Lower lobe of right lung (tissue), 2 donors: ENCODE measurements at places on chromosomes 7 and 10.

DNA sequence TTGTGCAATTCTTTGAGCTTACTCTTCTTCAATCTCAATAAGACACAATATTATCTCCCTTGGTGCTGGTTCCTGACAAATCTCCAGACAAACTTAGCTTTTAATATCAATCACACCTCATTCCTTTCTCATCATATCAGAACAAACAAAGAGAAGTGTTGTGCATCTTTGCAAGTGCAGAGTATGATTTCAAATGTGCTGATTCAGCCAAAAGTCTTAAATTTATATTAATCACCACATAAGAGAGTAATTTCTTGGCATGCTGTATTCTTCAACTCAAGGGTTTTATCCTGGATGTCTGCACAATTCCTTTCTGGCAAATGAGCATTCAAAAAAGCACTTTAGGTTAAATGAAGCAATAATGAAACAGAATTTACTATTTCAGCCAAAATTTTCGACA, 877.8 kb downstream of the ANKRD7 start:
- no peak overlapping the region for H3K4me3 ChIP-seq
- H3K27me3 ChIP-seq = no peaks in the 10 kb centered on the region
- no peaks in the 10 kb centered on the region for H3K36me3 ChIP-seq

DNA sequence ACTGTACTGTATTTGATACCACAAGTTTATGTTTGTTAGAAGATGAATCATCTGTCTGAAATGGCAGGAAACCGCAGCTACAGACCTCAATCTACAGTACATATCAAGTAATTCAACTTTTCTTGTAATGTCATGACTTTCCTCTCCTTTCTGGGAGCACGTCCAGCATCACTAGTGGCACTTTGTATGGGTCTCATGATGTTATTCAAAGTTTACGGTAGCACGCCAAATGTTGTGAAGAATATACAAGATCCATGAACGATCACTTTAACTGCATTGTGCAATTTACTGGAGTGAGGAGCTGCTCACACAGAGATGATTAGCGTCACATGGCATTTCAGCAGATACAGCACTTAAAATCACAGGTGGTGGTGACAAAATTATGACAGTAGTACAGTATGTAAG, 257.8 kb upstream of the GNAI1 start:
- H3K27ac ChIP-seq = no peak overlapping the region
- H3K4me1 ChIP-seq = no peaks in the 10 kb centered on the region
- H3K4me3 ChIP-seq = no peak overlapping the region
- no peaks in the 10 kb centered on the region for H3K36me3 ChIP-seq

DNA sequence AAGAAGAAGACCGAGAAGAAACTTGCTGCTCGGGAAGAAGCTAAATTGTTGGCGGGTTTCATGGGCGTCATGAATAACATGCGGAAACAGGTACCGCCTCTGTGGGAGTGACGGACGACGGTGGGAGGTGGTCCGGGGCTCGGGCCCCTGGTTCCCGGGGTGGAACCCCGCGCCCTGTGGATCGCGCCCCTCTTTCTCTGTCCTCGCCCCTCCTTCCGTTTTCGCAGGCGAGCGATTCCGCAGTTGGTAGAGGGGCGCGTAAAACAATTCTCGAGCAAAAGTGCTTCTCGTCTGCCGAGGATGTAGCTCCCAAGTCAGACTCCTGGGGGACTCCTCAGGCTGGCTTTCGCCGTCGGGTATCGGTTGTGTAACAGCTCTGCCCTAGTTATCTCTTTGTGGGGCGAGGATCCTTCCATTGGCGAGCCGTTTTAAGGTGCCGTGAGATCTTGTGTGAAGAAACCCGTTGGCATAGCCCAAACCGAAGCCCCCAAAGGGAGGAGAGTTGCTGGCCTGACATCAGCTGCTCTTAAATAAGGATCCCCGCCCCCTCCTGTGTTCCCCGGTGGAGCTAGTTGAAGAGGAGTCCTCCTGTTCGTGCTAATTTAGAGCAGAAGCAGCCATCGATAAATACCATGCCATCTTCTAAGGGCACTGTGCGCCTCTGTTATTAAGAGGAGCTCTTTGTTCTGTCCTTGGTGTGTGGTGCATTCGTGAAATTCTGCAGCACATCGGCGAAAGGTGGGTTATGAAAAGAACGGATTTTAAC, 655 bp downstream of the KLHL7 start:
- no peaks in the 10 kb centered on the region for H3K27me3 ChIP-seq
- H3K36me3 ChIP-seq = no peaks in the 10 kb centered on the region
- peak overlapping the region; percentile 95 for H3K27ac ChIP-seq
- peaks cover 23% of the 10 kb centered on the region for H3K4me1 ChIP-seq
- H3K4me3 ChIP-seq = peak overlapping the region; percentile 92

DNA sequence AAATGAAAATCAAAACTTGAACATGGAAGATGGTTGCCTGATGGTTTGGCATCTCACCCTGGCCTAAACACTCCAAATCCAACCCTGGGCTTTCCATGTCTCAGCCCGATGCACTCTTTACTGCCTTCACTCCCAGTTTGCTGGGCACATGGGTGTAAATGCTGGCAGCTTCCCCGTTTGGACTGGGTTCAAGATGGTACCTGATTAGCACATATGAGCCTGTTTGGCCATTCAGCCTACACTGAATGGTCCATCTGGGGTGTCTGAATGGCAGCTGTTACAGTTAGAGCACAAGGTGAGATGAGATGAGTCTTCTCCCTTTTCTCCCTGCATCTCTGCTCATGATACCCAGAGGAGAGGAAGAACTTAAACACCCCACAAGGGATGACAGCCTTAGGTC, 37.1 kb downstream of the ATXN7L1 start:
- DNase-seq = no peak
- H3K27ac ChIP-seq = no peak overlapping the region
- peaks cover 21% of the 10 kb centered on the region for H3K4me1 ChIP-seq
- no peaks in the 10 kb centered on the region for H3K36me3 ChIP-seq

DNA sequence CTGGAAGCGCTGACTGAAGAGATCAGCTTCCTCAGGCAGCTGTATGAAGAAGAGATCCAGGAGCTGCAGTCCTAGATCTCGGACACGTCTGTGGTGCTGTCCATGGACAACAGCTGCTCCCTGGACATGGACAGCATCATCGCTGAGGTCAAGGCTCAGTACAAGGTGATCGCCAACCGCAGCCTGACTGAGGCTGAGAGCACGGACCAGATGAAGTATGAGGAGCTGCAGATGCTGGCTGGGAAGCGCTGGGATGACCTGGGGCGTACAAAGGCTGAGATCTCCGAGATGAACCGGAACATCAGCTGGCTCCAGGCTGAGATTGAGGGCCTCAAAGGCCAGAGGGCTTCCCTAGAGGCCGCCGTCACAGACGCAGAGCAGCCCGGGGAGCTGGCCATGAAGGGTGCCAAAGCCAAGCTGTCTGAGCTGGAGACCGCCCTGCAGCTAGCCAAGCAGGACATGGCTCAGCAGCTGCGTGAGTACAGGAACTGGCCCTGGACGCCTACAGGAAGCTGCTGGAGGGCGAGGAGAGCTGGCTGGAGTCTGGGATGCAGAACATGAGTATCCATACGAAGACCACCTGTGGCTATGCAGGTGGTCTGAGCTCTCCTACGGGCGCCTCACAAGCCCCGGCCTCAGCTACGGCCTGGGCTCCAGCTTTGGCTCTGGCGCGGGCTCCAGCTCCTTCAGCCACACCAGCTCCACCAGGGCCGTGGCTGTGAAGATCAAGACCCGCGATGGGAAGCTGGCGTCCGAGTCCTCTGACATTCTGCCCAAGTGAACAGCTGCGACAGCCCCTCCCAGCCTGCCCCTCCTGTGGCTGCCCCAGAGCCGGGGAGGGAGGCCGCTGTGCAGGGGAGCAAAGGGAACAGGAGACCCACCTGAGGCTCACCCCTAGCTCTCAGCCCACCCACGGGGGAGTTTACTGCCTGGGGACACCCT, 24.9 kb upstream of the AMPH start:
- DNase-seq = no peak
- no peak overlapping the region for H3K4me3 ChIP-seq
- no peak overlapping the region for H3K27ac ChIP-seq
- H3K4me1 ChIP-seq = no peaks in the 10 kb centered on the region
- H3K27me3 ChIP-seq = no peaks in the 10 kb centered on the region

DNA sequence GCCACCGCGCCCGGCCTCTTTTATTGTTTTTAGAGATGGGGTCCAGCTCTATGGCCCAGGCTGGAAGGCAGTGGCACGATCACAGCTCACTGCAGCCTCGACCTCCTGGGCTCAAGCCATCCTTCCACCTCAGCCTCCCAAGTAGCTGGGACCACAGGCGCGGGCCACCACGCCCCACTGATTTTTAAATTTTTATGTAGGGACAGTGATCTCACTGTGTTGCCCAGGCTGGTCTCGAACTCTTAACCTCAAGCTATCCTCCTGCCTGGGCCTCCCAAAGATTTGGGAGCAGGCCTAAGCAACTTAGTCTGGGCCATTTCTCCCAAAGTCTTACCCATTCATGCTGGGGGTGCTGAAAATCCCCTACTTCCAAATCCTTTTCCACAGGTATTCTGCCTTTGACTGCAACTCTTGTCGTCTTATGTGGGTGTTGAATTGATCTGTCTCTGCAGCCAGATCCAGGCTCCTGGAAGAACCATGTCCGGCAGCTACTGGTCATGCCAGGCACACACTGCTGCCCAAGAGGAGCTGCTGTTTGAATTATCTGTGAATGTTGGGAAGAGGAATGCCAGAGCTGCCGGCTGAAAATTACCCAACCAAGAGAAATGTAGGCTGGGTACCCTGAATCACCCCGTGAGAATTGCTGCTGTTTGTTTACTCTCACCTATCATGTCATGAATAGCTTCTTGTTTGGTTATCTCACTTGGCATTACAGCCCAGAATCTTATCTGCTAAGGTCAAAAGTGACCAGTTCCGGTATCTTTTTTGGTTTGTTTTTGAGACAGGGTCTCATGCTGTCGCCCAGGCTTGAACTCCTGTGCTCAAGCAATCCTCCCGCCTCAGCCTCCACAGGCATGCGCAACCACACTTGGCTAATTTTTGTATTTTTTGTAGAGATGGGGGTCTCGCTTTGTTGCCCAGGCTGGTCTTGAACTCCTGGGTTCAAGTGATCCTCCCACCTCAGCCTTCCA, 1.1 kb downstream of the ZDHHC4 start:
- H3K4me3 ChIP-seq = peak overlapping the region; percentile 76
- peaks cover 36% of the 10 kb centered on the region for H3K36me3 ChIP-seq
- peak overlapping the region; percentile 93 for H3K27ac ChIP-seq
- H3K4me1 ChIP-seq = peaks cover 8% of the 10 kb centered on the region
- DNase-seq = no peak

DNA sequence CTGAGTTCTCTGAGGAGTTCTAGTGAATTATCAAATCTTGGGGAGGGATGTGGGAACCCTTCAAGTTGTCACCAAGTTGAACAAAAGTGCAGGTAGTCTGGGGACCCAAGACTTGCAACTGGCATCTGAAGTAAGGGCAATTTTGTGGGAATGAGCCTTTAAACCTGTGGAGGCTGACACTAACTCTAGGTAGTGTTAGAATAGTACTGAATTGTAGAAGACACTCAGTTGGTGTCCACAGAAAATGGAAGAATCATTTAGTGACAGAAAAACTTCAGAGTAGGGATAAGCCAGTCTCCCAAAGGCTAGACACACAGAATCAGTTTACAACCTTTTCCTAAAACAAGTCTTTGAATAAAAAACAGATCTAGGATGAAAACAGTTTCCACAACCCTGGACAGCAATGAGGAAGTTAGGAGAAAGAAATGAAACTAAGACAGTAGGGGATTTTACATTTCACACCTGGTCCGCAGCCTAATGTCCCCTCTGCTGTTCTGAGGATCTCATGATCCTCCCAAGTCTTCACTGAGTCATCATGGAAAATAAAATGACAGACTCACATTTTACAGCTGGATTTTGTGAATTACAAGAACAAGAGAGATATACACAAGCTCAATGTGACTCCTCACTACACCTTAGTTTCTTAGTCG, 23.0 kb upstream of the ING3 start:
- no peak overlapping the region for H3K27ac ChIP-seq
- no peak for DNase-seq
- no peak overlapping the region for H3K4me3 ChIP-seq
